ENCODE measurements at places on chromosomes 5 and 9.

GRCh38 chr9:4984171-4984620, 876 bp upstream of the JAK2 start:
- DNase-seq = no peak

DNA sequence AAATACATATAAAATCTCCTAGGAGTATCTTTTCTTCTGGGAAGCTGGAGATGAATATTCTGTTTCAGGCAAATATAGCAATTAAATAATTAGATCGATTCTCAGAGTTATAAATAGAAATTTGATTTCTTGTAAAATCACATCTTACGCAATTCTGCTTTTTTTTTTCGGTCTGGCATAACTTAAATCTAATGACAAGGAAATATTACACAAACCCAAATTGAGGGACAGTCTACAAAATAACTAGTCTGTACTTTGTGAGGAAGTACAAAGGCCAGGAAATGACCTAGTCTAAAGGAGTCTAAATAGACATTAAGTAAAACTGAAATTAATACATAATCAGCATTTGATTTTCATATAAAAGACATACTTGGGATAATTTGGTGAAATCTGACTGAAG, 133.3 kb downstream of the KIAA0825 start:
- DNase-seq = no peak

DNA sequence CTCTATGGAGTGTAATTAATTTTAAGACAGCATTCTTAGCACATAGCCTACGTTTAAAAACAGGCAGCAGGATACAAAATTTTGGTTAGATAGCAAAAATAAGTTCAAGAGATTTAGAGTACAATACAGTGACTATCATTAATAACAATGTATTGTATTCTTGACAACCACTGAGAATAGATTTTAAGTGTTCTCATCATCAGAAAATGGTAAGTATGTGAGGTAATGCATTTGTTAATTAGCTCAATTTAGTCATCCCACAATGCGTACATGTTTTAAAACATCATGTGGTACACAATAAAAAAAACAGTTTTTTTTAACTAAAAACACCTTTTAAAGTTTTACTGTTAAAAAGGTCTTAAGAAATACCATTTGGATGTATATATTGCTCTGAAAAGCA, 94.2 kb downstream of the MUSK start:
- DNase-seq = no peak

GRCh38 chr9:117682955-117683710, 21.1 kb upstream of the TLR4 start:
- DNase-seq = no peak

- no peak for DNase-seq
Observed at GRCh38 chr5:62130107-62130506, 175.9 kb upstream of the KIF2A start.

GRCh38 chr9:109776391-109776790, 3.6 kb upstream of the PALM2AKAP2 start:
- no peak for DNase-seq

DNA sequence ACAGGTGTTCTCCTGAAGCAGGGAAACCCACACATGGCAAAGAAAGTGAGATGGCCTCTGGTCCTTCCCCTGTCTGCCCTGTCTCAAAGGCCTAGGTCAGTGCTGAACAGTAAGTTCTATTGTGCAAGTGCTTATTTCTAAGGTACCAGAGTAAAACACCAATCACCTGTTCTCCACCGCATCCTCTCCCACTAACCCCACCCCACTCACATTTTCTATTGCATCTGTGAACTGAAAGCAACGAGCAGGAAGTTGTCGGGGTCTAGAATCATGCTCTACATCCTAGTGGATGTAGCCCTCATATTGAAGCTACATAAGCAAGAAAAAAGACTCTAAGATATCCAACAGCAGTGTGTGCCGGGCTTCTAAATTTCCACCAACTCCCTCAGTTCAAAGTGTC, 265.9 kb downstream of the ENC1 start:
- DNase-seq = no peak

Data from amniotic epithelial cell (primary cell).